SK-N-SH (cell line): ENCODE measurements at places on chromosomes 1 and 21. TPM values are rescaled to one million over a fixed set of nuclear protein-coding genes. Genes with fewer than 3 reads are reported as not detected.

- peak overlapping the region; percentile 96 for H3K4me3 ChIP-seq
- DNase-seq: peak; percentile 48
- no peaks in the 10 kb centered on the region for H3K27me3 ChIP-seq
These were observed 595 bp downstream of the IL10RB start for GRCh38 chr21:33266789-33267135.

RBM11 gene
- polyA plus RNA-seq: not detected in 2 replicates

GOLT1A gene
- not detected in 2 replicates for polyA plus RNA-seq

BLACAT1 gene
- polyA plus RNA-seq: not detected in 2 replicates
